ENCODE measurements at places on chromosomes 12 and 14.

DNA sequence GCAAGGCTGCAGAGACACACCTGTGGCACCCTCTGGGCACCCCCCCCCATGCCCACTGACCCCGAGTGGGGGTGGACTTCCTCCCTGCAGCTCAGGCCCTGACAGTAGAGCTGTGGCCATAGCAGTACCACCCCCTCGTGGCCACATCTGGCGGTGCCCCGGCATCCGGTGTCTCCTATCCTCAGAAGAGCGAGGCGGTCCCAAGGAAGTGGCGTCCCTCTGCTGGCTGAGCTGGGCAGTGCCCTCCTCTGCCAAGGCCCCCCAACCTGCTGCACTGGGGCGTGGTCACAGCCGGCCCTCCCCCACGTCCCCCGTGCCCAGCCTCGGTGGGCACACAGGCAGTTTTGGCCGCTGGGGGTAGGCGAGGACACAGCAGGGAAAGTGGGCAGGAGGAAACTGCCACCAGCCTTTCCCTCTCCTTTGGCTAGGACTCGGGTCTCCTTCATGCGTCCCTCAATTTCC is 6.0 kb upstream of the SLC6A12 start:
- peak; percentile 88 for DNase-seq

- peak; percentile 35 for DNase-seq
Measured at GRCh38 chr12:24378548-24379407, 429.3 kb upstream of the SOX5 start.

GRCh38 chr12:83322809-83323208 is 636.1 kb downstream of the TMTC2 start:
- DNase-seq: no peak

DNA sequence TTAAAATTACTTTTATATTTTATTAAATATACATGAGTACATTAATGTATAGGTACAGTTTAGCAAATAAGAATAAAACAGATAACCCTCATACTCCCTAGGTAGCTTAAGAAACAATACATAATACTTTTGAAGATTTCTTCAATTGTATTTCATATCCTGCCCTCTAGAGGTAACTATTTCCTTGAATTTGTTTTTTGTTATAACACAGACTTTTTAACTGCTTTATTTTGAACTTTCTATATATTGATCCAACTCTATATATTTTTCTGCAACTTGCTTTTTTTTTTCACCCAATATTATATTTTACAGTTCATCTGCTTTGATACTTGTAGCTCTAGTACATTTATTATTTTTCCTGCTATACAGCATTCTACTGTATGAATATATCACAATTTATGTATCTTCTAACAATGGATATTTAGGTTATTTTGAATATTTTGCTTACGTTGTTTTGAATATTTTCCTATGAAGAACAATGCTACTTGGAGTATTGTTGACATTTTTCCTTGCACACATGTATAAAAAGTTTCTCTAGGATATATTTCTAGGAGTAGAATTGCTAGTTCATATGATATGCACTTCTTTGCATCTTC is 72.8 kb upstream of the ABCD2 start:
- DNase-seq: peak; percentile 33

DNA sequence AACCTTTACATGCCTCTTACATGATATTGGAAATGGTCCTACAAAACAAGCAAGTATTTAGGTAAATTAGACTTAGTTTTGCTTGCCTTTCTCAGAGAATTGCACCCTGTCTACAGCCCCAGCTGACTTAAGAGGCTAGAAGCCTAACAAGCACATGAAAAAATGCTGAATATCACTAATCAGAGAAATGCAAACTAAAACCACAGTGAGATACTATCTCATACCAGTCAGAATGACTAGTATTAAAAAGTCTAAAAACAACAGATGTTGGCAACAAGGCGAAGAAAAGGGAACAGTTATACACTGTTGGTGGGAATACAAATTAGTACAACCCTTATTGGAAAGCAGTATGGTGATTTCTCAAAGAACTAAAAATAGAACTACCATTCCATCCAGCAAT is 103.8 kb downstream of the EGLN3 start:
- DNase-seq: no peak

- no peak for DNase-seq
Measured at GRCh38 chr14:70317969-70318634, 41.4 kb downstream of the COX16 start.

- no peak for DNase-seq
Measured at GRCh38 chr12:32397696-32398095, 1.7 kb upstream of the FGD4 start.

- DNase-seq: no peak
Measured at GRCh38 chr12:96238336-96239047, 44.3 kb downstream of the ELK3 start.

DNA sequence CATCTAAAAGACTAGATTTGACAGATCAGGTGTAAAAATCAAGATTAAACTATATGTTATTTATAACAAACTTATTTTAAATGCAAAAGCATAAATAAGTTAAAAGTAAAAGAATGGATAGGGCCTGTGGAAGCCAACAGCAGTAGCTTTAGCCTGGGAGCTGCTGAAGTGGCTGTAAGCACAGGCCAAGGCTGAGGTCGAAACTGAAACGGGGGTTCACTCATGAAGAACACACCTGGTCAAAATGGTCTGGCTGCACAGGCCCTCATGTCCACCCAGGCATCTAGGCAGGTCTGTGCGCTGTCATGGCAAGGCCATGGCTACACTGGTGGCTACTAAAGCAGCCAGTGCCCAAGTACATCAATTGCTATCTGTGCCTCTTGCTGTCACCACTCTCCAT is 23.1 kb downstream of the CATSPERB start:
- DNase-seq: no peak

DNA sequence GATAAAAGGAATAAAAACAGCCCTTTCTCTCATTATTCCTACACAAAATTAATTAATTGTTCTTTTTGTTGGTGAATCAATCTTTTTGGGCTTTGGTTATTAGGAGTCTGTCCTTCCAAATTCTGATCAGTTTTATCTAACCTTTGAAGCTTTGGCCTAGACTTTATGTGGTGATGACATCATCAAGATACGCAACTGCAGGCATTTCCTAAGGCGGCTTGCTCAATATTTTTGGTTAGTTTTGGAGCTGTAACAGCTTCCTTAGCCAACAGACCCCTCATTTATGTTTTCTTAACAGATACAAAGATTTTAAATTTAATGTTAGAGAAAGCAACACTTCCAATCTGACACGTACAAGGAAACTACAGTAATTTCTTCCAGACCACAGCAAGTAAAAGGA is 87.8 kb upstream of the PDE3A start:
- peak; percentile 81 for DNase-seq

DNA sequence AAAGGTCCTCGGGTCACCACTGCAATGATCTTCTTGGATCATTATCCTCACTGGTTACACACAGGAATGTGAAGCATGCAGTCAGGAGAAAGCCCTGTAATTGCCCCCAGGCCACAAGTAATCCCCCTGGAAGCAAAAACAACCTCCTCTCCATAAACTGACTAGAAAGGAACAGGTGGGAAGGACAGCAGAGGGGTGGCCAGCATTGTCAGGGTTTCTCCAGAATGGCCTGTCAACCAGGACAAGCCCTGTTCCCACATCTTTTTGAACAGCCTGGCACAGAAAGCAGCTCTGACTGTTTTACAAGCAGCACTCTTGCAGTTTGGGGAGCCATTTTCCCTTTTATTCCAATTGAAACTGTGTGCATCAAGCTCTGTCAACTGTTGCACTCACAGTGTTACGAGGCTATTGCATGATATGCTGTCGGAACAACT is 36.1 kb downstream of the TMCC3 start:
- no peak for DNase-seq

GRCh38 chr14:101457936-101458740 is 103.2 kb upstream of the DIO3 start:
- no peak for DNase-seq

- DNase-seq: no peak
Measured at GRCh38 chr12:131075194-131075593, 121.5 kb downstream of the ADGRD1 start.

DNA sequence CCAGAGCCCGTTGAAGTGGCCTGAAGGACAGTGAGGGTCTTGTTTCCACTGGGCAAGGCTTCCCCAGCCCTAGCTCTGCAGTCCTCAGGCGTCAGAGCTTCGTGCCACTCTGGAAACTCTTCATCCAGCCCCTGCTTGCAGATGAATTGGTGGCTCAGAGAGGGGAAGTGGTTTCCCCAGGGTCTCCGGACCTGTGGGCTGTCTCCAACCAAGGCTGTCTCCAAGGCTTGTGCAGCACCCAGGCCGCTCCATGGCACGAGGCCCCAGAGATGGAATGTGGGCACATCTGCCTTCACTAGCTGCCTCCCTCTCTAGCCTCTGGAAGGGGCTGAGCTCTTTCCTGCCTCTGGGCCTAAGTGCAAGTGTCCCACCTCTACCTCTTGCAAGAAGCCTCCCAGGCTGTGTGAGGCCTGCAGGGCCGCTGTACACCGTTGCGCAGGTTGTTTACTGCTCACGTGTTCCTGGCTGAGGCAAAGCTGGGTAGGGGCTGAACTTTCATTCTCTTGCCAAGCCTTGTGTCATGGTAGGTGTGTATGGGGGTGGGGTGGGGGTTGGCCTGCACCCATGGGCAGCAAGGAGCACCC is 11.1 kb downstream of the RIN3 start:
- DNase-seq: peak; percentile 54

GRCh38 chr14:55964091-55964490 is 154.1 kb upstream of the PELI2 start:
- peak; percentile 93 for DNase-seq

DNA sequence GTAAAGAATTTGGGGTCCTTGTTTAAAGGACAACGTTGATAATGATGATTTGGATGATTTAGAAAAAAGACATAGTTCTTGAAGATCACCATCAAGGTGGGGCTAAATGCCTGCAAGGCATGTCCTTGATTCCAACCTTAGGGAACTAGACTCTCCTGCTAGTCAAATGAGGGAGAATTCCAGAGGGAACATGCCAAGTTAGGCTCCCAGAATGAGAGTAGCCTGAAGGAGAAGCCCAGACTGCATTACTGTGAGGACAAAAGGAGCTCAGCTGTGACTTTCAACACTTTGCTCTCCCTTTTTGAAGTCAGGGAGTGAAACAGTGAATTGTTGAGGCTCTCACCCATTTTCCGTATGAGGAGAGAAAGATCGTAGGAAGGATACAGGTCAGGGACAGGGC is 95.2 kb upstream of the TBX3 start:
- DNase-seq: no peak

GRCh38 chr14:61527325-61528100 is 167.8 kb upstream of the HIF1A start:
- peak; percentile 32 for DNase-seq

GRCh38 chr14:37890095-37890494 is 294.7 kb downstream of the TTC6 start:
- no peak for DNase-seq

GRCh38 chr12:94969424-94969823 is 34.1 kb downstream of the NDUFA12 start:
- peak; percentile 72 for DNase-seq

- DNase-seq: no peak
Measured at GRCh38 chr12:19964549-19964948, 403.8 kb upstream of the PDE3A start.

DNA sequence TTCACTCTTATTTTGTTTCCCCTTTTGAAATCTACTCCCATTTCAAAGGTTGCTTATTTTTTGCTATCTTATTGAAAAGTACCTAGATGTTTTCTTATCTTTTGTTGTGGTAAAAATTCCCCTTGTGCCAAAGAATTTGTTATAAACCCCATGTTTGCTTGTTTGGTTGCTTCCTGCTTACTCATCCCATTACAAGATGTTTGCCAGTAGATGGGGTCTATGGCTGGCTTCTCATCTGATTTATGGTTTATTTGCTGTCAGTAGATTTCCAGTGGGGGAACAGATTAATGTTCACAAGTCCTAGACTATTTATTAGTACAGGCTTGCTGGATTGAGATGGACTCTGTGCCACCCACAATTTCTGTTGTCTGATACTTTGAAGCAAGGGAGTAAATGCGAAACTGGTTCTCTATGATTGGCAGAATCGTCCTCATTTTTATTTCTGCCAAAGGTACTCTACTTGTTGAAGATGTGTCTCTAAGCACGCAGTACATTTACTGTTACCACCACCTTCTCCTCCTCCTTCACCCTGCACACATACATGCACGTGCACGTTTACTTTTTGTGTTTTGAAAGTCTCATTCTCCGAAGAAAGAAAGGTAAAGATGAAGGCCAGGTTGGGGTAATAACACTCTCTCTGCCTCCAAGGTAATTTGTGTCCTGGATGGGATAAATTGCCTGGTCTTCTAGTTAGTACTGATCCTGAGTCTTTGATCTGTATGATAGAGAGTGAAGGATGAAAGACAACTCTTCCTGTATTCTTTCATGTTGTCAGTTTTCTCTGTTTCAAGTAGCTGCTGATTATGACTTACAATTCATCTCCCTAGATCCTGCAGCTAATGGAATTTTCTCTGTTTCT is 117.2 kb upstream of the ATP2B1 start:
- DNase-seq: no peak

DNA sequence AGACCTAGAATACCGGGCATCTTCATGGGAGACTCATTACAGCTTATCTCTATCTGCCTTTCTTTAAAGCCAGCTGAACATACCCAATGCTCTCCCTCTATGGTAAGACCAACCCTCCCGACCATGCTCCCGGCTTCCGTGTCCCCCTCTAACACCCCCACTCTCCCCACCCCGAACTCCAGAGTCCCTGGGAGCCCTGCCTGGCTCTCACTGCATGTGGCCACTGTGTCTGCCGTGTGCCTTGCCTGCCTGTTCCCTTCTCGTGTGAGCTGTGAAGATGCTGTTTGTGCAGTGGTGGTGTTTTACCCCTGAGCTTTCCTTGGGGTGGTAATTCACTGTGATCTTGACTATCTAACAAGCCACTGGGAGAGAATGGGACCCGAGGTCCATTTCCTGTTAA is 146.4 kb upstream of the FKBP4 start:
- DNase-seq: no peak

GRCh38 chr14:99389174-99389826 is 91.4 kb downstream of the SETD3 start:
- no peak for DNase-seq

GRCh38 chr14:63290741-63291430 is 27.8 kb downstream of the GPHB5 start:
- DNase-seq: peak; percentile 49

DNA sequence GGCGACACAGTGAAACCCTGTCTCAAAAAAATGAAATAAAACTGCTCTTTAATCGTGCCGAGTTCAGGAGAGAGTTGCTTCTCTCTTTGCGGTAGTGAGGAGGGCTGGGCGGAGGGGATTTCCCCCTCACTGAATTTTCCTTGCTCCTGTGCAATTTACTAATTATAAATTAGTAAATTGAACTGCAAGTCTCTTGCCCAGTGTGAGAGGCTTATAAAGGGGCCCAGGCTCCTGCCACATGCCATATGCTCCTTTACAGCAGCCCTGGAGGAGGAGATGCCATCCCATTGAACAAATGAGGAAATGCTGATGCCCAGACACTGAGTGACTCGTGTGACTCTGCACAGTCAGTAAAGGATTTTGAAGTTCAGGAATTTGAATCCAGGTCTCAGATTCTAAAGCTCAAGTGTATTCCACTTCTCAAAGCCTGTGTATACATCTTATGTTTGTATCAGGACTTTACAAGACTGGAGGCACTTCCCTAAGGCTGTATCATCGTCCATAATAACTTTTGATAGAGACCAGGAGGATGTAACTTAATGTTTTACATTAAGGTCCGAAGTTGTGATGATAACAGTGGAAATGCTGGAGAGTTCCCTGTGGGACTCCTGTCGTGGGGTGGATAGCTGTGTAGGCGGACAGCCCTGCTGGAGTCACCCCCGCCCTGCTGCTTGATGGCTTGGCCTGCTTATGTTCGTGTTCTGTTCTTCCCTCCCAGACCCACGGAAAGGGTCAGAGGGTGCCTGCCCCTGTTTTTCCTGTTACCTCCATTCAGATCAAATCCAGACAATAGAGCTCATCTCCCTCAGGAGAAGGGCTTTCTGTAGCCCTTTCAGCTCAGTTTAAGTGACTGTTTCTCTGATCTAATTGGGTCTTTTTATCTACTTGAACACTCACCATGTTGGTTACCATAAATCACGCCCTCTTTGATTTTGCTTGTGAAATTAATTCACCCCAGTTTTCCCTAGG is 13.9 kb downstream of the PELI2 start:
- peak; percentile 9 for DNase-seq

Measured in MV-4-11 (cell line).